GM06990 (cell line): ENCODE measurements at places on chromosomes 1 and 21.
A peak's percentile ranks its signal among the peaks of the same experiment; 100 is the strongest.

- DNase-seq, result no peak
Observed at GRCh38 chr1:234018816-234019215, 114.3 kb downstream of the SLC35F3 start.

- DNase-seq, result peak; percentile 78
Observed at GRCh38 chr21:45152265-45152746, 77.9 kb downstream of the ADARB1 start.

DNA sequence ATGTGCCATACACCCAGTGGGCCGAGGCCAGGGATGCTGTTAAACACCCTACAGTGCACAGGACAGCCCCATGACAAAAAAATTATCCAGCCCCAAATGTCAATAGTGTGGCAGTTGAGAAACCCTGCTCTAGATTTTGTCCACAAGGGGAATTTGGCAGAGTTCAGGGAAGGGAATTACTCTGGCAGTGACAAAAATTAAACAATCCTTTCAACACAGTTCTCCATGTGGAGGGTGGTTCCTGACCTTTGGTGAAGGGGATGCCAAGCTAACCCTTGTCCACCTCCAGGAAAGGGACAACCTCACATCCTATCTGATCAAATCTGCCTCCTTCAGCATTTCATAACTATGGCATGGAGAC lies 28.4 kb upstream of the CD84 start:
- DNase-seq, result no peak

- DNase-seq, result no peak
Observed at GRCh38 chr1:184622136-184622823, 132.4 kb downstream of the EDEM3 start.

- no peak for DNase-seq
Observed at GRCh38 chr1:70864302-70864701, 183.3 kb downstream of the PTGER3 start.

- DNase-seq, result no peak
Observed at GRCh38 chr1:27306892-27307761, 14.8 kb upstream of the TMEM222 start.
